ENCODE measurements at places on chromosomes 1 and 21. TPM values are rescaled to one million over a fixed set of nuclear protein-coding genes. Genes with fewer than 3 reads are reported as not detected.

LRRC53 gene
- not detected for total RNA-seq

HES2 gene
- total RNA-seq: 0.15 TPM

TTC39A gene
- 0.30 TPM for total RNA-seq

NOTCH2NLA gene
- total RNA-seq: 17.8 TPM

DISP1 gene
- 3.0 TPM for total RNA-seq

SDE2 gene
- 8.3 TPM for total RNA-seq

RHD gene
- total RNA-seq: not detected

RHCE gene
- 0.50 TPM for total RNA-seq

KCNA3 gene
- total RNA-seq: 0.45 TPM

C8B gene
- not detected for total RNA-seq

RIPPLY3 gene
- not detected for total RNA-seq

INKA2 gene
- total RNA-seq: 1.3 TPM

B4GALT2 gene
- total RNA-seq: 110 TPM

DYNLT4 gene
- not detected for total RNA-seq

USP24 gene
- total RNA-seq: 14.1 TPM

CR2 gene
- total RNA-seq: not detected

SASS6 gene
- 2.2 TPM for total RNA-seq

TCEA3 gene
- 5.9 TPM for total RNA-seq

TFAP2E gene
- not detected for total RNA-seq

HEYL gene
- not detected for total RNA-seq

GBP5 gene
- not detected for total RNA-seq

DNM3 gene
- total RNA-seq: 1.2 TPM

S100A12 gene
- total RNA-seq: not detected

AMY2B gene
- total RNA-seq: 1.6 TPM

FAM72D gene
- 3.2 TPM for total RNA-seq

LCE2A gene
- not detected for total RNA-seq

FAAH gene
- total RNA-seq: 1.0 TPM

FAM177B gene
- not detected for total RNA-seq

OR10J1 gene
- not detected for total RNA-seq

FLG gene
- not detected for total RNA-seq

TSPAN2 gene
- total RNA-seq: not detected

GBP3 gene
- 4.6 TPM for total RNA-seq

FAM131C gene
- total RNA-seq: 0.45 TPM

FMO4 gene
- 1.8 TPM for total RNA-seq

GJB5 gene
- total RNA-seq: not detected

LCA5L gene
- 0.17 TPM for total RNA-seq

TAS1R1 gene
- 0.17 TPM for total RNA-seq

FCRL4 gene
- not detected for total RNA-seq

ZBTB8A gene
- total RNA-seq: 3.0 TPM

LCE3E gene
- total RNA-seq: not detected

HES5 gene
- not detected for total RNA-seq

P3R3URF gene
- not detected for total RNA-seq

ELAPOR1 gene
- under 0.01 TPM for total RNA-seq

ASB17 gene
- total RNA-seq: not detected
